ENCODE measurements at places on chromosomes 11 and 22. TPM values are rescaled to one million over a fixed set of nuclear protein-coding genes. Genes with fewer than 3 reads are reported as not detected.

BEST1 gene
- total RNA-seq = not detected

DNA sequence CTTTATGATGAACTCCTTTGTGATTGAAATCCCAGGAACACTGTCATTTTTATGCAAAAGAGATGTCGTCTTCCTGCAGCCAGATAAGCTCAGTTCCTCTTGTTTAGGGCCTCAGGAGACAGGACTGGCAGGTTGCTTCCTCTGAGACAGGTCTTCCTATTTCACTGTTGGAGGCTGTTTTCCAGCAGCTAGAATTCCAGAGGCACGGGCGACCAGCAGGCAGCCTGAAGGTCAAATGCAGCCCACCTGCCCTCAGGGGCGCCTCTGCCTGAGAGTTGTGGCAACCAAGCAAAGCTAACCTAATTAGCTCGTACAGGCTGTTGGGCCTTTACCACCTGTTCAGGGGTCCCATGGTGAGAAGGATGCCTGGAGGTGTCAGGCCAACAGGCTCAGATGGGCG is 22.3 kb downstream of the SLC6A5 start:
- no peak for DNase-seq

DNA sequence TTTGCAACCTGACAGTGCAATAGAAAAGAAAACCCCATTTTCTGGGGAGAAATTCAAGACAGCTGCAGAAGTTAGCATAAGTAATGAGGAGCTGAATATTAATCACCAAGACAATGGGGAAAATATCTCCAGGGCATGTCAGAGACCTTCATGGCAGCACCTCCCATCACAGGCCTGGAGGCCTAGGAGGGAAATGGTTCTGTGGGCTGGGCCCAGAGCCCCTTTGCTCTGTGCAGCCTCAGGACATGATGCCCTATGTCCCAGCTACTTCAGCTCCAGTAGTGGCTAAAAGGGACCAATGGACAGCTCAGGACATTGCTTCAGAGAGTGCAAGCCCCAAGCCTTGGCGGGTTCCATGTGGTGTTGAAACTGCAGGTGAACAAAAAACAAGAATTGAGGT is 14.6 kb upstream of the DKK3 start:
- DNase-seq = no peak

DNA sequence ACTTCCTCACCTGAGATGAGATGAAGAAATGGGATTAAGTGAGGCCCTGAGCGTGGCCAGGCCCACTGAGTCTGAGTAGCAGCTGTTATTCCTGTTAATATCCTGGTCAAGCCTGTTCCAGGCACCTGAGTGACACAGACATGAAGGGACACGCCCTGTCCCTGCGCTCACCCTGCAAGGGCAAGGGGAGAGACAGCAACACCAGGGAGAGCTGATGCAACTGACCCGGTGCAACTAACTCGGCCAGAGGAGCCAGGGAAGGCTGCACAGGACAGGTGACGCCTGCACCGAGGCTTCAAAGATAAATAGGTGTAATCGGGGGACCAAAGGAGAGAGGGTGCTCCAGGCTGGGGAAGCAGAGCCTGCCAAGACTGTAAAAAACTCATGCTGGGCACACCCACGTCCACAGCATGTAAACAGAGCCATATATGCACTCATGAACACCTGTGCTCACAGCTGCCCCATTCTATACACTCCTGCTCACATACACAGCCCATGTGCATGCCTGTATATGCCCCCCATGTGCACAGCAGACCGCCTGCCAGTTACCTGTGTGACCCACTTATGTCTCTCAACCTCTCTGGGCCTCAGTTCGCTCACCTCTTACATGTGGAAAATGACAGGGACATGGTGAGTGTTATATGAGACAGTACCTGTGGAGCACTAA is 22.8 kb upstream of the GCAT start:
- DNase-seq = no peak
